Neural cell (in vitro differentiated cells): ENCODE measurements at places on chromosomes 11 and 22. TPM values are rescaled to one million over a fixed set of nuclear protein-coding genes. Genes with fewer than 3 reads are reported as not detected.

EIF3D gene
- polyA plus RNA-seq = 114 and 133 TPM in 2 replicates

MMP12 gene
- not detected in 2 replicates for polyA plus RNA-seq

VPREB3 gene
- not detected in 2 replicates for polyA plus RNA-seq

MS4A15 gene
- not detected in 2 replicates for polyA plus RNA-seq

TRIM64 gene
- not detected in 2 replicates for polyA plus RNA-seq

SMPD1 gene
- polyA plus RNA-seq = 30.0 and 37.4 TPM in 2 replicates

OR8D1 gene
- polyA plus RNA-seq = not detected in 2 replicates

CCDC157 gene
- polyA plus RNA-seq = 30.6 and 32.2 TPM in 2 replicates

TNNI2 gene
- not detected in 2 replicates for polyA plus RNA-seq

SYT7 gene
- 14.0 and 21.8 TPM in 2 replicates for polyA plus RNA-seq

FOLR1 gene
- not detected in 2 replicates for polyA plus RNA-seq
